Ovary (tissue), 10 donors: ENCODE measurements at places on chromosomes 3 and 15. TPM values are rescaled to one million over a fixed set of nuclear protein-coding genes. Genes with fewer than 3 reads are reported as not detected.
A peak's percentile ranks its signal among the peaks of the same experiment; 100 is the strongest.

DNA sequence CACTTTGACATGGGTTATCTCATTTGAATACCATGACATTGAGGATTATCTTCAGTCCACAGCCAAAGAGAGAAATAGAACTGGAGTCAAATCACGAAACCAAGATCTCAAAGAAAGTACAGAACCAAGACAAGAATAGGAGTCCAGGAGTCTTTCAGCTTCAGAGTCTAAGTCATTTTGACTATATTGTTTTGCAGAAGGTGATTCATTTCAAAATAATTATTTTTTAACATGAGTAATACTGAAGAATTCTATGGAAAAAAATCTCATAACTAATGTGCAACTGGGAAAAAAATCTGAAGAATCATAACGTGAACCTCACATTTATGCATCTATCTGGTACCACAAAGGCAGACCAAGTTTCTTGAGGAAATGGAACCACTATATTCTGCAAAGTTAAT lies 60.3 kb downstream of the UBE3A start:
- DNase-seq, result no peak

DNA sequence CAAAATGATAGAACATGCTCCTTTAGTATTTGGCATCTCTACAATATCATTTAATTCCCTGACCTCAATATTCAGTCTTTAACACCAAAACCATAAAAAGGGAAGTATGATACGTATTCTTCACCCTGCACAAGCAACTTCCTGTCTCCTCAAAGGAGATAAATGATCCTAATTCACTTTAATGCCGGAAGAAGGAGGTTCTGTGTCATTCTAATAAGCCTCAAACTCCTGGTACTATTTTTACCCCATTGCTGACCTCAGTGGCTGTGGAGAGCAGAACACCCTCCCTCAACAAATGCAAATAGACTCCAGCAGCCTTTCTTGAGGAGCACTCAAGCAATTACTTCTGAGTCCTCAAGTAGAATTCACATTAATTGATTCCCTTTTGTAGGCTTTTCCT lies 173.3 kb downstream of the TMEM108 start:
- DNase-seq, result no peak

C3orf22 gene
- total RNA-seq, result 0.12 TPM

TMEM45A gene
- total RNA-seq, result 6.7 TPM

PLA2G4B gene
- total RNA-seq, result 9.4 TPM

ATOSA gene
- total RNA-seq, result 46.1 TPM

GRCh38 chr3:52118156-52118875 lies 35.9 kb downstream of the POC1A start:
- DNase-seq, result no peak

KLHL40 gene
- total RNA-seq, result not detected

- DNase-seq, result no peak
Observed at GRCh38 chr3:149657321-149657925, 402 bp downstream of the WWTR1 start.

DNA sequence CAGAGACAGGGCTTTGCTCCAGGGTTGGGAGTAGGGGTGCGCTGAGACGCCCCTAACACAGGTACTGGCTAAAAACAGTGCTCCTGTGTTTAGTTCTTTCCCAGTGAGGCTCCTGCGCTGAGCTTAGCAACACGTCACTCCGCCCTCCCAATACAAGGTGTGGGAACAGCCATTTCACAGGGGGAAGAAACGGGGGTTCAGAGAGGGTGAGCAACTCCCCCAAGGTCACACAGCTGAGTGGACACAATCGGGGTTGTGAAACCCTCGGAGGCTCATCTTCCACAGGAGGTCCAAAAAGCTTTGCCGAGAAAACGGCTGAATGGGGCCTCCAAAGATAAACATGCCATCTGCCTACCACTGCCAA lies 628 bp downstream of the PRRT3 start:
- DNase-seq, result no peak

- DNase-seq, result peak; percentile 71
Observed at GRCh38 chr15:99438691-99439523, 126.9 kb upstream of the MEF2A start.

- no peak for DNase-seq
Observed at GRCh38 chr3:43959498-43960447, 269.0 kb downstream of the ABHD5 start.

DNA sequence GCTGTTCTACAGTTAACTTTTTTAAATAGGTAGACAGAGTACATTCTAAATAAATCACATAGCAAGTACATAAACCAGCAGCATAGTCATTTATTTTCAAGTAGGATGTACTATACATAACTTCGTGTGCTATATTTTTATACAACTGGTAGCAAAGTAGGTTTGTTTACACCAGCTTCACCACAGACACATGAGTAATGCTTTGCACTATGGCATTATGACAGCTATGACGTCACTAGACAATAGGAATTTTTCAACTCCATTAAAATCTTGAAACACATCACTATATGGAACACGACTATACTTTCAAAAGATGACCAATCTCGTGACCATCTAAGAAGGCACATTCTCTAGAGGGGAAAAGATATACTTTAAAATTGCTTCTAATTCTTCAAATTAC lies 3.5 kb downstream of the TEX55 start:
- no peak for DNase-seq

DNA sequence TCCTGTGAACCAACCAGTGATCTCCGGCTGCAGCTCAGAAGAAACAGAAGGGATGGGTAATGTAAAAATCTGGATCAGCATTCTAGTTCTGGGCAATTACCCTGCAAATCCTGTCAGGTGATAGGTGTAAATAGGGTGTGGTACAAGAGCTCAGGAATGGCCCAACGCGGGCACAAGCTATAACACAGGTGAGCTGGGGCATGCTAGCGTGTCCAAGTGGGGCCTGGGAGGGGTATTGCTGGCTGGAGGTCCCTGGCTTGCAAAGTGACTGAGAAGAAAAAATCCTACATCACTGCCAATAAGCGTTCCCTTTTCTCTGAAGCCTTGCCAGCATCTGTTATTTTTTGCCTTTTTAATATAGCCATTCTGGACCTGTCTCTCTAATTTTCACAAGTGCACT lies 9.7 kb upstream of the CHST2 start:
- no peak for DNase-seq

GRCh38 chr3:72594615-72595215 lies 253.5 kb downstream of the SHQ1 start:
- DNase-seq, result no peak

- no peak for DNase-seq
Observed at GRCh38 chr3:110106805-110107204, 769.5 kb upstream of the DPPA4 start.

- DNase-seq, result no peak
Observed at GRCh38 chr3:58924578-58924977, 125.2 kb downstream of the CFAP20DC start.

- no peak for DNase-seq
Observed at GRCh38 chr3:78839693-78840092, 928.1 kb downstream of the ROBO1 start.

GRCh38 chr15:39135989-39136388 lies 444.9 kb upstream of the THBS1 start:
- no peak for DNase-seq

DNA sequence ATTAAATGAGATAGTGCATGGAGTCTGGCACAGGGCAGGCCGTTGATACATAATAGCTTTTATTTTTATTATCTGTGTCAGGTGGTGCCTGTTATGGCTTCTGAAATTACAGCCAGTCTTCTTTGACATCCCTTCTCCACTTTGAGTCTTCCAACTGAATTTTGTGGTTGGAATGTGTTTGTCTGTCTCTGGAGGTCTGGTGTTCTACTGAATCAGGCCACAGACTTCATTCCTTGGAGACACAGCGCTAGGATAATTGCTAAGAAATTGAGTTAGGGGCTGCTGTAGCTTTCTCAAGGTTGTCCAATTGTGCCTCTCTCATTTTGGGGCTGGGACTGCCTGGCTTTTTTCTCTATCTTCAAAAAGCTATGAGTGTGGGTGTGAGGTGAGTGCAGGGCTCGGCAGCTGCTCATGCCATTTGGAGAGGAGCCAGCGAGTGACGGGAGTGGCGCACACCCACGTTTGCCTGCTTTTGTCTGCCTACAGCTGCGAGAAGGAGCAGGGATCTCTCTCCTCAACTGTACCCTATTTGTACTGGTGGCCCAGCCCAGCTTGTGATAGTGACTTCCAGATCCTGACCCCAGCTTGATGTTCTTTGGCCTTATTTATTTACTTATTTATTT lies 49.8 kb upstream of the SYN2 start:
- DNase-seq, result peak; percentile 19

DNA sequence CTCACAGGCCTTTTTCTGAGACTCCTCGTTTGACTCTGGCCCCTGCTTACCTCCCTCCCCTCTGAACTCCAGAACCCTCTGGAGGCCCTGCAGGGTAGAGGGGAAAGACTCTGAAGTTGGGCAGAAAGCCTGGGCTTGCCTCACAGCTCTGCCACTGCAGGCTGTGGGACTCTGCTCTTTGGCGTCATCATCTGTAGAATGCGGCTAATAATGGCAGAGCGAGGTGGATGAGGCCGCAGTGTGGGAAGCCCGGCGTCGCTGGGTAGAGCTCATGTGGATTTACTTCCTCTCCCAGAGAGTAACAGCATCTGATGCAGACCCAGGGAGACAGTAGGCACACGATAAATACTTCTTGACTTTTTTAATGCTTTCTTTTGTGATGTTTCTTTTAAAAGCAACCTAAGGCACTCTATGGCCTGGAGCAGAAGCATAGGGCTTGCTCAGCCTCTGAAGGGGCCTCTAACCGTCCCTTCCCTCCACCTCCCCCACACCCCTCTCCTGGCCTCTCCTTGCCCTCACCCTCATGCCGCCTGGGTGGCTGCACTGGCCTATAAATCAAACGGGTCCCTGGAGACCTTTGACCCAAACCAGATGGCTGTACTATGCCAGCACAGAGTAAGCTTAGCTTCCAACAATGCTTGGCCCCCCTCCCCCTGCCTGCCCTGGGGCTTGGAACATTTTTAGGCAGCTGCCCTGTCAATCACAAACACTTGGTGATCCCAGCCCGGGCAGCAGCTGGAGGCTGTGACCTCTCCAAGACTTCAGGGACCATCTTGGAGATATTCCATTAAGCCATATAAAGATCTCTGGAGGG lies 32.9 kb downstream of the SPSB4 start:
- no peak for DNase-seq

GRCh38 chr15:28265334-28266019 lies 56.5 kb downstream of the HERC2 start:
- DNase-seq, result no peak

DNA sequence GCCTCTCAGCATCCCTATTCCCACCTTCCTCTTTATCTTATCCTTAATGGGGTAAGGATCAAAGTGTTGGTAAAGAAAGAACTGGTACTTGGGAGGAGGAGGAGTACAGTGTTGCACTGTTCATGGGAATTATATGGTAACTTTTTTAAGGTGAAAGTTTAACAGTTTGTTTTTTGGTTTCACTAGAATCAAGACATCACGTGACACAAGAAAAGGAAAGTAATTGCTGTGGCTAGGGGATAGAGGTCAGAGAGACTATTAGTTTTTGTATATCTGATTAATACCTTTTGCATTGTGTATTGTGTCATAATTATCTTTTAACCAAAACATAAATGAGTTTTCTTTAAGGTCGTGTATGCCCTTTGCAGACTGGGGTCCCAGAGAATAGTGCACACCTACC lies 23.5 kb upstream of the SLC24A5 start:
- no peak for DNase-seq

- no peak for DNase-seq
Observed at GRCh38 chr15:62809968-62810260, 232.6 kb upstream of the TPM1 start.

GOLGA6D gene
- not detected for total RNA-seq

- DNase-seq, result no peak
Observed at GRCh38 chr15:22973286-22973685, 6.9 kb downstream of the CYFIP1 start.

DNA sequence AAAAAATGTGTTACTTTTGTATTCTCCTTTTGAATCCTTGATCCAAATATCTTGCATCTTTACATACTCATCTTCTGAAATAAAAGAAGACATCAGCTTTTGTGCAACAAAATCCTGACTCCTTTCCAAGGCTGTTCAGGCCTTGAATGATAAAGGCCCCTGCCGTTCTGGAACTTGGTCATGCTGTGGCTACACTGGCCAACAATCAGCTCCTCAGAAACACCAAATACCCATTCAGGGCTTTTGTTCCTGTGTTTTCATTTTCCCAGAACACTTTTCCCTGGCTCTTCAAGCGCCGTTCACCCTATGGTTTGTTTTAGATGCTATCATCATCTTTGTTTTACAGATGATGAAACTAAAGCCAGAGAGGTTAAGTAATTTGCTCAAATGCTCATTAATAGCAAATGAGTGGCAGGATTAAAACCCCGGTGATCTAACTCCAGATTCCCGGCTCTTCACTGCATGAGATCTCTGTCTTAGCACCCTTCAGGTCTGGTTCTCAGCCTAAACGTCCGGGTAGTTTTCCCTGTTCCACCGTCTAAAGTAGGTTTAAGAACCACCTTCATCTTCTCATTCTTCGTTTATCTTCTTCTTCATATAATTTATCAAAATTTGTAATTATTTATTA lies 58.3 kb downstream of the EPHA3 start:
- no peak for DNase-seq

- no peak for DNase-seq
Observed at GRCh38 chr15:94297558-94297957, 66.2 kb downstream of the MCTP2 start.

TNNC1 gene
- 1.0 TPM for total RNA-seq

DNA sequence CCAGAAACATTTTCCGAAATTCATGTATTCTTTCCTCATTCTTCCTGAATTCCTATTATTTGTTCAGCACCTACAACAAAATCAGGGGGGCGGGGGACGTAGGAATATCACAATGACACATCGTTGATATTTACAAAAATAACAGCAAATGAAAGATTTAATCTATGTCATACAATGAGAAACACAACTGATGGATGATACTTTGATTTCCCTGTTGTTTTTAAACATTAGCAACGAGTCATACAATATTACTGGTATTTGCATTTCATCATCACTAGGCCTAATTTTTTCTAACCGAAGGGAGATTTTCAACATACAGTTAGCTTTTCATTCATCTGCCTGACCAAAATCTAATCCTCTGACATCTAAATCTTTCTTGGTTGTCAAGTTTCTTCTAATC lies 45.3 kb upstream of the INO80 start:
- no peak for DNase-seq

- DNase-seq, result no peak
Observed at GRCh38 chr15:56772868-56773639, 39.7 kb upstream of the ZNF280D start.

GOLGA6A gene
- not detected for total RNA-seq

GRCh38 chr3:72078676-72079368 lies 293.9 kb upstream of the PROK2 start:
- DNase-seq, result no peak

FAM107A gene
- total RNA-seq, result 2.7 TPM

GRCh38 chr3:140499114-140499757 lies 178.6 kb upstream of the TRIM42 start:
- no peak for DNase-seq

GRCh38 chr3:41265823-41266273 lies 66.5 kb downstream of the CTNNB1 start:
- DNase-seq, result no peak

GRCh38 chr3:3172627-3173026 lies 6.9 kb downstream of the CRBN start:
- DNase-seq, result no peak

DNA sequence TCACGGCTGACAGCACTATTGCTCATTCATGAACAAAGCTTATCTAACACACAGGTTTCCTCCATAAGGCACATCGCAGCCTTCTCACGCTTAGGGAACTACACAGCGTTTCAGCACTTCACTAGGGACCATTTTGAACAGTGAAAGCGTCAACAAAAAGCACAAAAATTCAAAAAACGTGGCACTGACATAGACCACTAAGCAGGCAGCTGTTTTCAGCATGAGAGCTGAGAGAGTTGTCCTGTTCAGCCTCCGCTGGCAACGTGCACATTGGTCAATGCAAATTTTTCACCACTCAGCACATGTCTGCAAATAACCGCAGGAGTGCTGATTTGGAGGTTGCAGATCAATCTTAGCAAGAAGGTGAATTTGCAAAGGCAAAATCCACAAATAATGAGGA lies 109.2 kb downstream of the LRRK1 start:
- DNase-seq, result no peak
